ENCODE measurements at places on chromosomes 6 and 20.

DNA sequence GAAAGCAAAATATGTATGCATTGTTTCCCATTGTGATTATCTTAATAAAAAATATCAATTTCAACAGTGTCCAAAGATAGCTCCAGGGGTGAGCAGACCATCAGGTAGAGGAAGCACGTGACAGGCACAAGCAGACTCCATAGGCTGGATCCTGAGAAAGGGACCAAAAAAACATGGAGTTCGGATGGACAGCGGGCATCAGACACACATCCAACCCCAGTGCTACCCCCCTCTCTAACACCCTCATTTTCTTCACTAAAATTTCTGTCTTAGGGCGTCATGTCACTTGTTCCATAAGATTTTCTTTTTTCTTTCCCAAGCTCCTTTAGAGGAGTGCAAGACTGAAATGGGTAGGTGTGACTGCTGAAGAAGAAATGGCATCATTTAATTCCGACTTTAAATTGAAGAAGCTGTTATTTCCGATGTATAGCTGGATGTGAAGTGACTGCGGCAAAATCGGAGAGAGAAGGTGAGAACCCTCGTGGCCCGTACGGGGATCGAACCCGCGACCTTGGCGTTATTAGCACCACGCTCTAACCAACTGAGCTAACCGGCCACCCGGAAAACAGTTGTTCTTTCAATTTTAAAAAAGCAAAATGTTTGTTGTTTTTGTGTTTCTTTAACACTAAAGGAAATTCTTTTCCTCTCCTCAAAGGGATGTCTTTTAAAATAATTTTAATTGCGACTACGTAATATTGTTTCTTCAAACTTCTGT is 10.3 kb upstream of the PRSS16 start:
- no peak for DNase-seq

DNA sequence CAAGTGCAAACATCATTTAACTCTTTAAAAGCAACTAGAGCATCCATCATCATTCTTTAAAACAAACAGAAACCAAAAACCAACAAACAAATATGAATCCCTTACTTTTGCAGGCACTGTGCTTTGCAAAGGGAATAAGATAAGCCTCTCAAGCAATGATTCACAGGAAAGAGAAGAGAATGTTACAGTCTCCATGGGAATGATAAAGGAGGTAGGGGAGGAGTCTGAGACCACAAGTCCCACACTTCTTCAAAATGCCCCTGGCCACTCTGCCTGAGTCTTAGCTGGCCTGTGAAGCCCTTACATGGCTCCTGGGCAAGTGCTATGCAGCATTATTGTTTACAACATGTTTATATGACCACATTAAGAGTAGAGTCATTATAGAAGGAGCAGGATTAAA is 257.7 kb upstream of the MARCKS start:
- no peak for DNase-seq

DNA sequence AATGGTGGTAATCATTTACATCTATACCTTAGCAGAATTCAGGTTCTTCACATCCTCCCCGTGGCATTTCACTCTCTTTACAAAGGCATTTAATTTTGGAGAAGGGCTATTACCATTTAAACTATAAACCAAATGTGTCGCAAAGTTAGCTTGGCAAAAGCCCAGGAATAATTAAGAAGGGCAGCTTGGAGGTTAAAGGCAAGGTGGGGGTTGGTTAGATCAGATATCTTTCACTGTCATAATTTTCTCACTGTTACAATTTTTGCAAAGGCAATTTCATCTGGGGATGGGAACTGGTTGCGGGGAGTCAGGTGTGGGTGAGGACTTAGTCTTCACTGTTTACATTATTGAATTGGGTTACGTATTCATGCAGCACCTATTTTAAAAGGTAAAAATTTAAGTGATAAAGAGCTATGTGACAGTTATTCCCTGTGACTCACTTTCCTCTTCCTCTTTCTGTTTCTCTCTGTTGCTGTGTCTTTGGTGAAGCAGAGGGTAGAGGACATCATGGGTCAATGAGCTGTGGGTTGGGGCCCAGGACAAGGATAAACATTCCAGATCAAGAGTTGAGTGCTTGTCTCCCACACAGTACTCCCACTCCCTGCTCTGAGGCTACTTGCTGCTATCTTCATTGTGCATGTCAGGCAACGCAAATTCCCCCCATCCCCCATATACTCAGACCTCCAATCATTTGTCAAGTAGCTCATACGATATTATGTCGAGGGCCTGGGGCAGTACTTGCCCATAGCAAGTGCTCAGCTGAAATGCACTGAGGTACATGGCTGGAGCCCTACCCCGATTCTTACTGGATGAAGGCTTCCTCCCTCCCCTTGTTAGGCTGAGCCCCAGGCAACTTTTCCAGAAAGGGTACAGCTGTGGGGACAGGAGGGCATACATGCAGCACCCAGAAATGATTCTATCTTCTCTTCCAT is 223.1 kb upstream of the MYLIP start:
- no peak for DNase-seq

DNA sequence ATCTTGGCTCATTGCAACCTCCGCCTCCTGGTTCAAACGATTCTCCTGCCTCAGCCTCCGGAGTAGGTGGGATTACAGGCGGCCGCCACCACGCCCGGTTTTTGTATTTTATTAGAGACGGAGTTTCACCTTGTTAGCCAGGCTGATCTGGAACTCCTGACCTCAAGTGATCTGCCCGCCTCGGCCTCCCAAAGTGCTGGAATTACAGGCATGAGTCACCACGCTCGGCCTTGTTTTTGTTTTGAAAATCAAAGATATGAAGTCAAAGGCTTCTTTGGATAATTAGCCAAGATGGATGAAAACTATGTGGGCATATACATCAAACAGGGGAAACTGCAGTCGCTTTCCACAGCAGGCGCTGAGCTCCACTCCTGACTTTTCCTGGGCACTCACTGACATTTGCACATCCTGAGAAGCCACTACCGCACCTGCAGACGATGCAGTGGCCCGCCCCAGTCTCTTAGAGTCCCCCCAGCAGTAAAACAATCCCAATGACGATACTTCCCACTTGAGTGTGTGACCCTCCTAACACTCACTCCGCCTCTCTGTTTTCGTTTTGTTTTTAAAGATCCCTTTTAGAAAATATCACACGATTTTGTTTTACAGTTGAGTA is 44.1 kb downstream of the GJA1 start:
- no peak for DNase-seq

GRCh38 chr6:39263303-39264037 is 34.2 kb upstream of the KCNK5 start:
- no peak for DNase-seq

GRCh38 chr20:49392745-49393144 is 89.7 kb downstream of the KCNB1 start:
- DNase-seq = no peak
